ENCODE measurements at places on chromosomes 13 and 19. TPM values are rescaled to one million over a fixed set of nuclear protein-coding genes. Genes with fewer than 3 reads are reported as not detected.
A peak's percentile ranks its signal among the peaks of the same experiment; 100 is the strongest.

- no peaks in the 10 kb centered on the region for H3K36me3 ChIP-seq
- DNase-seq, result no peak
- no peak overlapping the region for H3K4me3 ChIP-seq
- no peaks in the 10 kb centered on the region for H3K27me3 ChIP-seq
- no peaks in the 10 kb centered on the region for H3K4me1 ChIP-seq
- H3K27ac ChIP-seq, result no peak overlapping the region
These were observed 18.9 kb upstream of the SLC39A3 start for GRCh38 chr19:2758601-2759313.

DNA sequence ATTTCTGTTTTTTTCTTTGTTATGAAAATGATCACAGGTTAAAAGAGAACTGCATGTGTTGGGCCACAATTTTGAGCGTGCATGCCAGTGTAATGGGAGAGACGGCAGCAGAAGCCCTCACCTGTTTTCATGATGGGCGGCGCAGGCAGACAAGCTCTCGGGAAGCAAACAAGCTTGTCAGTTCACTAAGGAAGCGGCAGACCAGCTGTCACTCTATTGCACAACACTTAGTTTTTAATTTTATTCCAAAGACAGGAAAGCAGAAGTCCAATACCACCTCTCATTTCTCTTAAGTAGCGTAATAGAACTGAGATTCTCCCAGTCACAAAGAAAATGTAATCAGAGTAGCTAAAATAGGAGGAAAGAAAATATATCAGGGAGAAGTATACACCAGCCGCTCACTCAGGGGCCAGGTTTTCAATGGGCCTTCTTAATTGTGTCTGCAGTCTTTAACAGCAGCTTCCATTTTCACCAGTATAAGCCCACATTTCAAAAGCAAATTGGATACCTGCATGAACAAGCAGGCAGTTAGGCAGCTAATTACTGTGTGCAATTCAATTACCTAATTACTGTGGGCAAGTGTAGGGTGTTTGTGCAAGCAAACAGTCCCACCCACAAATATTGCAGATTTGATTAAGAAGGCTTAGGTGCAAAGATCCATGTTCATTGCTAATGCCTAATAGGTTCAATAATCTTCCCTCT, 711.4 kb downstream of the DIAPH3 start:
- no peaks in the 10 kb centered on the region for H3K27me3 ChIP-seq
- no peaks in the 10 kb centered on the region for H3K36me3 ChIP-seq
- peak overlapping the region; percentile 51 for H3K27ac ChIP-seq
- H3K4me1 ChIP-seq, result peaks cover 25% of the 10 kb centered on the region
- DNase-seq, result peak; percentile 31

TPTE2 gene
- total RNA-seq, result 0.17 TPM

DNA sequence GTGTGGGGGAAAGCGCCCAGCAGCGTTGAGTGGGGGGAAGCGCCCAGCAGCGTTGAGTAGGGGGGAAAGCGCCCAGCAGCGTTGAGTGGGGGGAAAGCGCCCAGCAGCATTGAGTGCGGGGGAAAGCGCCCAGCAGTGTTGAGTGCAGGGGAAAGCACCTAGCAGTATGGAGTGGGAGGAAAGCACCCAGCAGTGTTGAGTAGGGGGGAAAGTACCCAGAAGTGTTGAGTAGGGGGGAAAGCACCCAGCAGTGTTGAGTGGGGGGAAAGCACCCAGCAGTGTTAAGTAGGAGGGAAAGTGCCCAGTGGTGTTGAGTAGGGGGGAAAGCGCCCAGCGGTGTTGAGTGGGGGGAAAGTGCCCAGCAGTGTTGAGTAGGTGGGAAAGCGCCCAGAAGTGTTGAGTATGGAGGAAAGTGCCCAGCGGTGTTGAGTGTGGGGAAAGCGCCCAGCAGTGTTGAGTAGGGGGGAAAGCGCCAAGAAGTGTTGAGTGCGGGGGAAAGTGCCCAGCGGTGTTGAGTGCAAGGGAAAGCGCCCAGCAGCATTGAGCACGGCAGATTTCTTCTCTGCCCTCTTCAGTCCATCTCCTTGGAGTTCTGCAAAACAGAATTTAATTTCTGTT, 138.4 kb downstream of the ATP11A start:
- DNase-seq, result no peak
- no peaks in the 10 kb centered on the region for H3K27me3 ChIP-seq
- no peaks in the 10 kb centered on the region for H3K4me1 ChIP-seq
- no peak overlapping the region for H3K4me3 ChIP-seq

DNA sequence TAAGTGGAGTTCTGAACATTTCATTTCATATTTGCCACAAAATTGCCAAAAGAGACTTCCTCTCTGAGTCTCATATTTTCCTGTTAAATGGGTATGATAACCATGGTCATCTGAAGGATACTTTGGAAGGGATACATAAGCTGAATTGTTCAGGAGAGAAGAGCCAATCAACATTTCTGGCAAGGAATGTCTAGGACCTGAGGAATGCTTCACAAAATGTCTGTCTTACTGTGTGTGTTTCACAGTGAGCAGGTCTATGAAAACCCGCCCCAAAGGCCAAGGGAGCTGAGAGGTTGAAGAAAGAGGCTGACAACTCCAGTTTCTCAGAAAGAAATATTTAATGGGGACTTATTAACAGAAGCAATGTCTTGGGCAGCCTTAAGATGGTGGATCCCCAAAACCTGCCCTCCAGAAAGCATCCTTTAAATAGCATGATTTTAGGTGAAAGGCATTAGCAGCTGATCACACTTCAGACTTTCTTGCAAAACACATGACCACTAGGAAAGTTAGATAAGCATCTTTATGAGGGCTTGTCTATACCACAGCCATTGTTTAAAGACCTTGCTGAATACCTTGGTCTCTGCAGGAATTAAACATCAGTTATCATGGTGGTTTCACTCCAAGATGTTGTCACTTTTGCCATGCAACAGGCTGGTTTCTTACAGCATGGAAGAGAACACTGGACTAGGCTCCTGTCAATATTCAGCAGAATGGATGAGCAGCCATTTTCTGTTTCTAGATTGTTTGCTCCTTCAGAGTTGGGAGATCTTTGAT, 78.9 kb downstream of the TNFSF11 start:
- DNase-seq, result no peak
- no peaks in the 10 kb centered on the region for H3K27me3 ChIP-seq
- H3K36me3 ChIP-seq, result no peaks in the 10 kb centered on the region
- H3K4me3 ChIP-seq, result no peak overlapping the region

PEX11G gene
- total RNA-seq, result 5.7 TPM

DNA sequence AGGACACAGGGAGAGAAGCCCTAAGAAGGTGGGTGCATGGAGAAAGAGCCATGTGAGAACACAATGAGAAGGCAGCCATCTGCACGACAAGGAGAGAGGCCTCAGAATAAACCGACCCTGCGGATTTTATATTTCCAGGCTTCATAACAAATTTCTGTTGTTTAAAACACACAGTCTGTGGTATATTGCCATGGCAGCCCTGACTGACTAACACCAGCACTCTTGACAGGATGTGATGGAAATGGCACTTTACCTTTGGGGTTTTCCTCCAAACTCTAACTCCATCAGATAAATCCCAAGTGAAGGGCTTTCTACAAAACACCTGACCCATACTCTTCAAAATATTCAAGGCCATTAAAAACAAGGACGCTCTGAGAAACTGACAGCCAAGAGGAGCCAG, 13.2 kb upstream of the MED4 start:
- H3K27me3 ChIP-seq, result no peaks in the 10 kb centered on the region
- H3K4me3 ChIP-seq, result no peak overlapping the region
- H3K27ac ChIP-seq, result no peak overlapping the region
- DNase-seq, result no peak
- no peaks in the 10 kb centered on the region for H3K4me1 ChIP-seq

GRCh38 chr19:2726904-2727639, 5.9 kb upstream of the DIRAS1 start:
- peak; percentile 24 for DNase-seq
- peaks cover 44% of the 10 kb centered on the region for H3K27me3 ChIP-seq
- H3K4me3 ChIP-seq, result no peak overlapping the region

NUMBL gene
- total RNA-seq, result 6.4 TPM

- H3K36me3 ChIP-seq, result no peaks in the 10 kb centered on the region
- no peaks in the 10 kb centered on the region for H3K27me3 ChIP-seq
- no peak overlapping the region for H3K4me3 ChIP-seq
- H3K27ac ChIP-seq, result no peak overlapping the region
- no peak for DNase-seq
These were observed 248.7 kb downstream of the TDRD3 start for GRCh38 chr13:60645676-60646075.

DNA sequence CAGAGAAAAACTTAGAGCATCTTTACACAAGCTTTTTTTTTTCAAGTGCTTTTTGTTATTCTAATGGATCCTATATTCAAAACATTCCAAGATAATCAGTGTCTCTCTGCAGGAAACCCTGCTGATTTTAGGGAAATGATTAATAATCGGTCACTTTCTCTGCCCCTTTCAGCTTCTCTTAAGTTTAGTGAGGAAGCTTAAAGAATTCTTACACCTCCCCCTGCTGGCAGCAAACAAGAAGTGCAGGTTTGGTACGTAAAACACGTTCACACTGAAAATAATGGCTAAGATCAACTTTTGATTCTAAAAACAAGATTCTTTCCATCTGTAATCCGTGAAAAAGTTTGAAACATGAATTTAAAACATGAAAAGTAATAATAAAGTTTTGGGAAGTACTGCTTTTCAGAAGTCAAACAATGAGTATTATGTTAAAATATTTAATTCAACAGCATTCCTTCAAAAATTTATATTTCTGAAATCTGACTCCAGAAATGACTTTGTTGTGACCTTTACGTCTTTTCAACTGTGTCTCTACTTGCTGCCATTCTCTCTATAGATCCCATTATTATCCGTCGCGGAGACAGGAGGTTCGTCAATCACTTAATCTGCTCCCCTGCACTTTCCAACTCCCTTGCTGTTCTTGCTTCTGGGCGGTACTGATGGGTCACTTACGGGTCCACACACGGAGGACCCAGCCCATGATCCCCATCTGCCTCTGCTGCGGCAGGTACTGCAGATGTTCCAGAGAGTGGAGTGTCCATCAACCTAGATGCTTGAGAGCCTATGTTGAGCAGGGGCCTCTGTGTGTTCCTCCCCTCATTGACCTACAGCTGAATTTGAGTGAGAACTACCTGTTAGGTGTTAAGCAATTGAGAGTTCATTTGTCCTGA, 203.1 kb upstream of the EDNRB start:
- H3K27ac ChIP-seq, result no peak overlapping the region
- H3K4me1 ChIP-seq, result peaks cover 6% of the 10 kb centered on the region
- peak; percentile 65 for DNase-seq
- H3K36me3 ChIP-seq, result no peaks in the 10 kb centered on the region
- no peaks in the 10 kb centered on the region for H3K27me3 ChIP-seq

DNA sequence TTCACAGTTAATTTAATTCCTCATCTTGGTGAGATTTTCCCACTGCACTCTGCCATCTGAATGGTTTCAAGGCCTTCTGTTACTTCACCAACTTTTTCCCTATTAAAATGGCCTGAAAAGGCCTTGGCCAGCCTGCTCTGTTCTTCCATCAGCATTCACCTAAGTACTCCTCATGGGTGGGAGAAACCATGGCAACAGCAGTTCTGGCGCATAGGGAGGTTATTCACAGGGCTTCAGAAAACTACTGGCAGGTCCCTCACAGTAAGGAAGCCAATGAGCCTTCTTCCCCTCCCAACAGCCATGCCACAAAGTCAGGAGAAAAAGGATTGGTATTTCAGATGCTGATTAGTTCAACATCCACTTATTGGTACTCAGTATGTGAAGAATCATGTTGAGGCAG, 17.2 kb upstream of the GJB2 start:
- H3K27me3 ChIP-seq, result no peaks in the 10 kb centered on the region
- DNase-seq, result no peak
- H3K4me3 ChIP-seq, result no peak overlapping the region
- no peaks in the 10 kb centered on the region for H3K36me3 ChIP-seq

PTH2 gene
- not detected for total RNA-seq

- H3K36me3 ChIP-seq, result no peaks in the 10 kb centered on the region
- H3K27me3 ChIP-seq, result no peaks in the 10 kb centered on the region
- no peak overlapping the region for H3K27ac ChIP-seq
- peaks cover 25% of the 10 kb centered on the region for H3K4me1 ChIP-seq
These were observed 9.9 kb downstream of the COL4A1 start for GRCh38 chr13:110297011-110297410.

ATP1A3 gene
- not detected for total RNA-seq

POLR2I gene
- 44.0 TPM for total RNA-seq

DNA sequence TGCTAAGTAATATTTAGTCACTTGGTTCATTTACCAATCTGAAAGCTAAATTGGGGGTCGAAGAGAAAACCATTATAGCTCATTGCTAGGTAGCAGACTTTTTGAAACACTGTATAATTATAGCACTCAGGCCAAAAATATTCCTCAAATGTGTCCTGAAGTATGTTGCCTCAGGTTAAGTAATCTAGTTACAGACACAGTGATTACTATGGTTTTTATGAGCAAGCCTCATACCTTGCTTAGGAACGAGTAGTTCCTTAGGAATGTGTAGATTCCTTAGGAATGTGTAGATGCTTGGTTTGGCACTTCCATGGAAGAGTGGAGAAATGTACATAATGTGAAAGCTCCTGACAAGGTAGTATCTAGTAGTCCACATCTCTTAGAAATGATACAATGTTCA, 387.5 kb downstream of the LMO7 start:
- no peak overlapping the region for H3K4me3 ChIP-seq
- no peak overlapping the region for H3K27ac ChIP-seq
- H3K36me3 ChIP-seq, result no peaks in the 10 kb centered on the region
- no peaks in the 10 kb centered on the region for H3K27me3 ChIP-seq
- DNase-seq, result no peak

DNA sequence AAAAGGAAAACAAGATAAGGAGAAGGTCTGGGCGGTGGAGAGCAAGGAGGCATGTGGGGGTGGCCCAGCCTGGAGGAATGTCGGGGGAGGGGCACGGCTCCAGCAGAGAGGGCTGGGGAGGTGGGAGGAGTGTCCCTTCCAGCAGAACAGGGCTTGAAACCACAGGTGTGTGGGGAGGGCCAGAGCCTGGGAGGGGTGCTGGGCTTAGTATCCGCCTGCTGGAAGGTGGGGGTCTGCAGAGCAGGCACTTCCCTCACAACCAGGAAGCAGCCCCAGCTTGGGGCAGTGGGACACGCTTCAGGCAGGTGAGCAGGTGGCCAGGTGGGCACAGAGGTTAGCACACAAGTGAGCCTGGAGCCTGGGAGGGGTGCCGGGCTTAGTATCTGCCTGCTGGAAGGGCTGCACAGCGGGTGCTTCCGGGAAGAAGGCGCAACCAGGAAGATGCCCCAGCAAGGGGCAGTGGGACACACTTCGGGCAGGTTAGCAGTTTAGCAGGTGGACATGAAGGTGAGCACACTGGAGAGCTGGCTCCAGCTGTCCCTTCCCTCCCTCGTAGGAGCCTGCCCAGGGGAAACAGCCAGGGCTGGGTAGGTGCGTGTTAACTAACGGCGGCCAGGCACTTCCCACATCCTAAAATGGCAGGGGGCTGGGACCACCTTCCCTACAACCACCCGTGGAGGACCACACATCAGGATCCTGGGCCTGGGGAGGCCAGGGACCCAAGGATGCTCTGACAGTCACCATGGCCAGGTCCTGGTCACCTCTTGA, 3.0 kb downstream of the GAS6 start:
- H3K27ac ChIP-seq, result peak overlapping the region; percentile 79
- H3K27me3 ChIP-seq, result peaks cover 35% of the 10 kb centered on the region
- H3K4me1 ChIP-seq, result peaks cover 62% of the 10 kb centered on the region
- no peaks in the 10 kb centered on the region for H3K36me3 ChIP-seq
- DNase-seq, result peak; percentile 68
- H3K4me3 ChIP-seq, result no peak overlapping the region

- H3K27ac ChIP-seq, result no peak overlapping the region
- H3K4me1 ChIP-seq, result peaks cover 5% of the 10 kb centered on the region
- DNase-seq, result no peak
These were observed 34.2 kb upstream of the ARGLU1 start for GRCh38 chr13:106602178-106602577.

C5AR1 gene
- total RNA-seq, result not detected

GRCh38 chr19:14402332-14403144, 16.6 kb downstream of the DDX39A start:
- no peaks in the 10 kb centered on the region for H3K4me1 ChIP-seq
- no peak for DNase-seq
- H3K36me3 ChIP-seq, result no peaks in the 10 kb centered on the region
- H3K27ac ChIP-seq, result no peak overlapping the region
- H3K4me3 ChIP-seq, result no peak overlapping the region

Data from neural progenitor cell (in vitro differentiated cells).